CD4-positive, alpha-beta T cell (primary cell): ENCODE measurements at places on chromosomes 3 and 15. TPM values are rescaled to one million over a fixed set of nuclear protein-coding genes. Genes with fewer than 3 reads are reported as not detected.

GRCh38 chr3:75913800-75914350 is 128.5 kb upstream of the ZNF717 start:
- DNase-seq, result no peak

The CYP1A2 gene
- not detected for total RNA-seq

The TRPM1 gene
- total RNA-seq, result not detected

DNA sequence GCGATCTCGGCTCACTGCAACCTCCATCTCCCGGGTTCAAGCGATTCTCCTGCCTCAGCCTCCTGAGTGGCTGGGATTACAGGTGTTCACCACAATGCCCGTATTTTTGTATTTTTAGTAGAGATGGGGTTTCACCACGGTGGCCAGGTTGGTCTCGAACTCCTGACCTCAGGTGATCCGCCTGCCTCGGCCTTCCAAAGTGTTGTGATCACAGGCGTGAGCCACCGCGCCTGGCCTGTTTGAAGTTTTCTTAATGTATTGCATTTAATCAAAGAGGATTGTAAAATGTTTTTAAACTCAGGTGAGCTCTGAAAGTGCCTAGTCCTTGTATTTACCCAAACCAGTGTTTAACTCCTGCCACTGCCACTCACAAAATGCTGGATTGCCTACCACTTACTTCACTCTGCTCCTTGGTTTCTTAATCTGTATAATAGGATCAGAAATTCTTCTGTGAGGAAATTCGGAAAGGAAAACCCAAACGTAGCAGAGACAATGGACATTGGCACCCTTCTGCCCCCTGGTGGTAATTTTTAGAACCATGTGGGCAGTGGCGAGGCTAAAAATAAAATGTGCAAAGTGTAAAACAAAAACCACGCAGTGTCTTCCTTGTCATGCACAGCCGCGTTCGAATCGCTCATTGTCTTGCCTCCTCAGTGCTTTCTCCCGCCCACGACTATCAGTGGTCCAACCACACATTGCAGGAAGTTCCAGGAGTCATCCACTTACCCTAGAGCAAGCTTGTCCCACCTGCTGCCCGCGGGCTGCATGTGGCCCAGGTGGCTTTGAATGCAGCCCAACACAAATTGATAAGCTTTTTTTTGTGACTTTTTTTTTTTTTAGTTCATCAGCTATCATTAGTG is 27.3 kb downstream of the CEP19 start:
- DNase-seq, result peak; percentile 48

The ATP13A4 gene
- 1.6 TPM for total RNA-seq

DNA sequence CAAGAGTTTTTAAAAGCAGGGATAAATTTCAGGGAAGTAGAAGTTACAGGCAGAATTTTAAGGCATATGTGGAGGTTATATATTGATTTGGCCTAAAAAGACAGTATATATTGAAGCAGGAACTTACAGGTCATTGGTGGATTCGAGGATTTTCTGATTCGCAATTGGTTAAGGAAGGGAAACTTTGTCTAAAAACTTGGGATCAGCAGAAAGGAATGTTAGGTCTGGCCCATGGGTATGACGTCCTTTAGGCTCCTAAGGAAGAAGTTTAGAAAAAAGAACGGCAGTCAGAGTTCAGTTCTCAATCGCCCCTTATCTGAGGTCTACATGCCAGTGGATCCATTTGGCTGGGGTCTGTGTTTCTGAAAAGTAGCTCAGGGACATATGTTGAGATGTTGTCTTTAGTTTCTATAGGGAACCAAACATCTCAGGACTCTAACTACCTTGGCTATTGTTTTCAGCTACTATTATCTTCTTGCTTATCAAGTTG is 33.2 kb upstream of the ACP3 start:
- no peak for DNase-seq

- no peak for DNase-seq
These were observed 60.1 kb downstream of the SGO1 start for GRCh38 chr3:20125897-20126296.

DNA sequence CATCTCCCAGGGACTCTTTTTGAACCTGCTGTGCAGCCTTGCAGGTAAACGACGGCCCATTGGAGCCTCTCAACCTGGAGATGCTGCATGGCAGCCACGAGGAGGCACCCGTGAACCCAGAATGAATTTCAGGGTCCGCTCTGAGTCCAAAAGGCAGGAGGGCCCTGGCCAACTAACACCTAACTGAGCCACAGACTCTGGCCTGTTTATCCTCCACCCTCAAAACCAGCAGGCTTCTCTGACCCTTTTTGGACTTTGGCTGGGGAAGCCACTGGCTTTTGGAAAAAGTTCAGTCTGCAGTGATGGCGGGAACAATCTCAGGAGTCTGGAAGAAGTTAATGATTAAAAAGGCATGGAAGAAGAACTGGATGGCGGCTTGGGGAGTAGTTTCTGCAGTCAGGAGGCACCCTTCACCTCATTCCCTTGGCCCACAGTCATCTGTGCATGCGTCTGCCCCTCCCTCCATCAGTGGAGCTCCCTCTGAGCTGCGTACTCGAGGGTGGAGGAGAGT is 4.1 kb downstream of the PXYLP1 start:
- no peak for DNase-seq

The PP2D1 gene
- not detected for total RNA-seq

The MFGE8 gene
- 93.0 TPM for total RNA-seq

DNA sequence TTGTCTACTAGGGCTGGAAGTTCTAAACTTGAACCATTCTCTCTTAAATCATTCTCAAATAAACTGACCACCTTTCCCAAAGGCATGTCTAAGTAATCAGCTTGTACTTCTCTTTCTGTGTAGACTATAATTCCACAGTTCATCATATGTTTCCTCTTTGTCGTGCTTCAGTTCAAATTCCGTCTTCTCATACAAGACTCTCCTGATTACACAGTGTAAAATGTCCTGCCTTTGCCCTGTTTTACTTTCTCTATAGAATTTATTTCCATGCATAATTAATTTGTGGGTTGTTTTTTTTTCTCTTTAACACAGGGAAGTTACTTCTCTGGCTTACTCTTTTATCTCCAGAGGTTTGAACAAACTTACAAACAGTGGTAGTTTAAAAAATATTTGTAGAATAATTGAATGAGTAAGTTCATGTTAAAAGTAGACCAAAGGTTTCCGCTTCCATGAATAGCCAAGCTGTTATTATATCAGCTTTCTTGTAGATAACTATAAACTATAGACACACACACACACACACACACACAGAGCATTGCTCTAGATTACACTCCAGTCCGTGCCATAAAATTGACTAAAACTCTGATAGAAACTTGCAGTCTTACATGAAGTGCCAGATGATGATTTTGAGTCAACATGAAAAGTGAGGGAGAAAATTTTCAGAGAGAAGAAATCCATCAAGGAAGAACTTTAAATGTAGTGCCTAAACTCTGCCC is 119.0 kb downstream of the SUCNR1 start:
- no peak for DNase-seq
